Activated naive CD4-positive, alpha-beta T cell treated with Interleukin-2 at 50 U/mL for 16 hours (primary cell): ENCODE measurements at places on chromosomes 16 and 17.

GRCh38 chr16:8867932-8868415, 832 bp downstream of the CARHSP1 start:
- DNase-seq, result peak; percentile 58

- DNase-seq, result no peak
These were observed 418.7 kb downstream of the GRIN2A start for GRCh38 chr16:9763505-9763904.

GRCh38 chr17:20008242-20009051, 712 bp upstream of the SPECC1 start:
- DNase-seq, result no peak

DNA sequence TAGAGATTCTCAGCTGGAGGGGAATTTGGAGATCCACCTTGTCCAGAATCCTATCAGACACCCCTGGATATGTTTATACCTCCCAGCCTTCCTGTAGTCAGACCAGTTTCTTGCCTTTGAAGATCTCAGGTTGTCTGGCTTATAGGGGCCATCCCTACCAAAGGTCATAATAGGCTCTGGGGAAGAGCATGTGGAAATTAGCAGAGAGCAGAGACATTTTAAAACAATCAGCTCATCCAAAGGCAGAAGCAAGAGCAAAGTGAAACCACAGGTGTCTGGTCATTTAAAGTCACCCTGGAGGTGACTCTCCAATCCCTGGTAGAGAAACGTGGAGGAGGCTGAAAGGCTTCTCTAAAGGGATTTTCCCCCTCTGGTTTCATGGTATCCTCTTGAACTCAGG, 299.3 kb upstream of the EEF2KMT start:
- no peak for DNase-seq

DNA sequence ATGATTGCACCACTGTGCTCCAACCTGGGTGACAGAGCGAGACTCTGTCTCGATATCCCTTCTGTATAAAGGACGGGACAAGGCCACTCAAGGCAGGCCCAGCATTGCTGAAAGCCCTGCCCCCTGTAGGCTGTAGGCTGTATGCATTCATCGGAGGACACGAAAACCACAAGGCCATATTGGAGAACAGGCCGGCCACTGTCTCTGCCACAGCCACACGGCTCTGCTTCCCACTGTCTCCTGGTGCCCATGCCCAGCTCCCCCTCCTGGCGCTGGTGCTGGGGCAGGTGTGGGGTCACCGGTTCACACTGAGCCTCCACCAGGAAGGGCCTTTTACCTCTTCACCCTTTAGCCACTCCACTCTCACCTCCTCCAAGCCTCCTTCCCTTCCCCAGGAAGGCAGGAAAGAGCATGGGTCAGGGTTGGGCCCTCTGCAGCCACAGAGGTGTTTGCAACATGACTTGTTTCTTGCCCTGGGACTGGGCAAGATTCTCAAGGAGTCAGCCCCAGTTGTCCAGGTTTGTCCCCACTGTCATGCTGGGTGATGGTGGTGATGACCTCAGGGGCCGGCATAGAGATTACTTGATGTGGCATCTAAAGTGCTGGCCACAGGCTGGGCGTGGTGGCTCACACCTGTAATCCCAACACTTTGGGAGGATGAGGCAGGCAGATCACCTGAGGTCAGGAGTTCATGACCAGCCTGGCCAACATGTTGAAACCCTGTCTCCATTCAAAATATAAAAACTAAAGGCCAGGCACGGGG, 5.3 kb upstream of the NTN3 start:
- no peak for DNase-seq

DNA sequence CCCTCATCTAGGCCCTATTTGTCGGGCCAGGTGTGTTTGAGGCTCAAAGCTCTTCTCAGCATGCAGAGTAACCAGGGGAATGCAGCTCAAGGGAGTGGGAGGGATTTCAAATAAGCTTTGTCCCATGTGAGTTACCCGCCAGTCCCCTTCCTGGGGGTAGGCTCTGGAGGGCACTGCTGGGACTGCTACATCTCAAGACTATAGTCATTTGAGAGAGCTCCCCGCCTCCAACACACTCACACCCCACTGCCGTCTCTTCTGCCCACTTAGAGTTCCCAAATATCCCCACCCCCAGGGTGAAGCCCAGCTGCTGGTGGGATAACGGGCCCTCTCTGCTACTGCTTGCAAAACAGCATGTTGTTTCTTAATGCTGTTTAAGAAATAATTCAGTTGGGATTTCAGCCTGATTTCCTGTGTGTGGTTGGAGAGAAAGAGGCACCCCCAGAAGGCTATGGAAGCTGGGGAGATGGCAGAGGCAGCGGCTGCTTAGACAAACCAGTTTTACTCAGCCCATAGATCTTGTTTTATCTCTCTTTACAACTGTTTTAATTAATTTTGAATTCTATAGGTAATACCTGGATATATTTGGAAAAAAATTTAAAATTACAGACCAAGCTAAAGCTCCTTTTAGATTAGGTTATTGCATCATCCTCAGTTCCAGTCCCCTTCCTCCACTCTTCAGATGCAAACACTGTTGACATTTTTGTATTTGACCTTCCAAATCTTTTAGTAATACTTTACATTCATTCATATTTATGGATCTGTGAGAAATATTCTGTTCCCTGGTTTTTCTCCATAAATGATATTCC, 4.1 kb upstream of the MPO start:
- no peak for DNase-seq

DNA sequence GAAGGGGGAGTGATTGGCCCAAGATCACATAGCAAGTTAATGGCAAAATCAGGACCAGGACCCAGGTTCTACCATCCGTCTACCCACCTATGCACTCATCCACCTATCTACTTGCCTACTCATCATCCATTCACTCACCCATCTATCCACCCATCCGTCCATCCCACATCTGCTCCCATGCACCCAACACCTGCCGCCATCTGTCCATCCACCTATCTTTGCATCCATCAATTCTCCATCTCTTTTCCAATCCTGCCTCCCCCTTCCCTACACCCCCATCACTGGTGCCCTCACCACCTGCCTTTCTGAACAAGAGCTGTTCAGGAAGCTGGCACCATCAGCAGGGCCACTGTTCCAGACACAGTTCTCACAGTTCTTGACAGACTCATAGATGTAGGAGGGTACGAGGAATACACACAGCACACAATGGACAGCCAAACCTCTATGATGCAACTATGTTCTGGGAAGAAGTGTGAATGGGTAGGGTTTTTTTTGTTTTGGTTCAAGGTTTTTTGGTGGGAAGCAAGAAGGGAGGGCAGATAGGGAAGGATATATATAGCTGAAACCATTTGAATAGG, 4.5 kb downstream of the SAMD14 start:
- no peak for DNase-seq

GRCh38 chr17:8001976-8002720, at the start of gene GUCY2D:
TSS of gene GUCY2D (plus strand) at chr17:8002615. CDS start at chr17:8003048, 433 bp downstream.
- no peak for DNase-seq

DNA sequence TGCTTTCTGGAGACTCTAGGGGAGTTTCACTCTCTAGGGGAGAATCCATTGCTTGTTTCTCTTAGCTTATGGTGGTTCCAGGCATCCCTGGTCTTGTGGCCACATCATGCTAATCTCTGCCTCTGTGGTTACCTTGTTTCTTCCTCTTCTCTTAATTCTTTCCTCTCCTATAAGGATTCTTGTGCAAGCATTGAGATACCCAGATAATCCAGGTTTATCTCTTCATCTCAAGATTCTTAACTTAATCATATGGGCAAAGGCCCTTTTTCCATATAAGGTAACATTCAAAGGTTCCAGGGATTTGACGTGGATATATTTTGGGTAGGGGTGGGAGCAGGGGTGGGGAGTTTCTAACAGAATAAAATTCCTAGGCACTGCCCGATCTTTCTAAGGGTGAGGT, 32.6 kb downstream of the FAM20A start:
- no peak for DNase-seq

DNA sequence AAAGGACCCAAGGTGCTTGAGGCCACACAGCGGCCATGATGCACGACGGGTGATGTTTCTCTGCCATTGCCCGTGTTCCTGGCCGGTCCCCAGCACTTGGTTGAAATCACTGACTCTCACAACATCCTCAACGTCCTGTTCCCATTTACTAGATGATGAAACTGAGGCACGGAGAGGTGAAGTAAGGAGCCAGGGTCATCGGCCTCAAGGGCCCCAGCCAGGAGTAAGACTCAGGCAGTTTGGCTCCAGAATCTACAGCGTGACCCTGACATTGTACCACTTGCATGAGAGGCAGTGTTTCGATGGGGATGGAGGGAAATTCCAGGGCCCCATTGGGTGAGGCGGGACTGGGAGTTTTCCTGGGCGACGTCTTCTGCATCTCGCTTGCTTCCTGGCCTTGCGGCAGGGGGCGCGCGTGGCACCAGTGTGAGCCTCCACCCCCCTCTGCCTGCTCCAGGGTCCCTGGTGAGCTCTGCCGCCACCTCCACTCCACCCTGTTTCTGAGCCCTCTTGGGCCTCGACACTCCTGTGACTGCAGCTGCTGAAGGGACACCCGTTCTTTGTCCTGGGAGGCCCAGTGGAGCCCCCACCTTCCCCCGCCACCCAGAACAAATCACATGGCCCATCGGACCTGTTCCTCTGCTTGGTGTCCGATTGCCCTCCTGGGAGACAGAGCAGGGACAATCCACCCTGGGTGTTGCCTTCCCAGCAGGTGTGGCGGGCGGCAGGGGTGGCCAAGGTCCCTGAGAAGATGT, 133.0 kb upstream of the GSE1 start:
- peak; percentile 5 for DNase-seq

DNA sequence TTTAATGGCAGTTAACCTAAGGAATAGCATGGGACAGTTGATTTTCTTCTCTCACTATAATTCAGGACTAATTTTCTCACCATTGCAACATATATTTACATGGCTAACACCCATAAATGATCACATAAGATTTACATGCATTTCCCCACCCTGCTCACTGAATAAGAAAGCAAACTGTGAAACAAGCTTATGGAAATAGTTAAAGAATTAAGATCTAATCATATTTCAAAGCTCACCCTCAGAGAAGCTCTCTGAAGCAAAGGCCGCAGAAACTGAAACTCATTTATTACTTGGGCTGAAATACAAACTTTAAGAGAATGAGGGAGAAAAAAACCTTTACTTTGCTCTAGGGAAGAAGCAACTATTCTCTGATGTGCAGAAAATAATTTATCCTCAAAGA, 218.7 kb upstream of the AXIN2 start:
- no peak for DNase-seq

GRCh38 chr17:27564463-27564862, 66.5 kb upstream of the LGALS9 start:
- no peak for DNase-seq

- DNase-seq, result peak; percentile 13
These were observed 66.1 kb downstream of the AXIN2 start for GRCh38 chr17:65495122-65496055.

DNA sequence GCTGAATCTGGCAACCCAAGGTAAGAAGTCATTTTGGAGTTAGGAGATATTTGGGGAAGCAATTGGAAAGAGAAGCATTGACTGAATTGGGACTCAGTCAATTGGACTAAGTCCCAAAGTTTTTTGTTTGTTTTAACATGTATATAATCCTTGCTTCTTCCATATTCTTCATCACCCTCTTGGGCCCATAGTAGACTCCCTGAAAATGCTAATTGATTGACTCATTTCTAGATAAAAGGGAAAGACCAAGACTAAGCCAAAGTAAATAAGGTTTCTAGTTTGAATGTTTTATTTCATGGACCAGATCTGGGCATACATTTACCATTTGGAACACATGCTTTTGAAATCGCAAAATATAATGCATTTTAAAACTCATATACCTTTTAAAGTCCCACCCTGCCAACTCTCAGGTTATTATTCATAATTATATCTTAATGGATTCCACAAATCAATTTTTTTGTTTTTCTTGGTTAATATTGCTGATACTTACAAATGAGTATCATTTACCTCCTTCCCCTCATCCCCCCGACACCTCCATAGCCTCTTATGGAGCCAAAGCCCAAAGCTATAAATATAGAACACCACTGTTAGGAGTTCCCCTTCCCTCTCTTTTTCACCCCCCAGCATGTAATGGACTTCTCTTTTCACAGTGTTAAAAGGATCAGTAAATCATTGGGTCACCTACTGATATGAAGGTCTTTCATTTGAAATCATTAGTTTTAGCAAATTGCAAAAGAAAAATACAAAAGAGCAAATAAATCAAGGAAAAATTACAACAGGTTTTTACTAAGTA, 674.0 kb upstream of the SOX9 start:
- no peak for DNase-seq

DNA sequence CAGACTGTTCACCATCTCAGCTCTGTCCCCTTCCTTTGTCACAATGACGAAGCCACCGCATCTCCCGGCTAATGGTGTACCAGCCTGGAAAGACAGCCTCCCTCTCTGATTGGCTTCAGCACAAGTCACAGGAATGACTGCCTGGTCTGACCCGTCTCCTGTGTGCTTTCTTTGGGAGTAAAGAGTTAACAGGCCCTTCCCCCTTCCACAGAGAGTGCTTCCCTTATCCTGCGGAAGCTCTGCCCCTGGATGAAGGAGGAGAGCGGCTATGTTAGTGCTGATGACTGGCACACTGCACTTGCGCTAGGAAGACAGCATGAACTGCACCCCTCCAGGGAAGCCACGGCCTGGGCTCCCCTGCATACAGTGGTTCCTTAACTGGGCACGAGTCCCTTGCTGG, 11.3 kb downstream of the USB1 start:
- no peak for DNase-seq

DNA sequence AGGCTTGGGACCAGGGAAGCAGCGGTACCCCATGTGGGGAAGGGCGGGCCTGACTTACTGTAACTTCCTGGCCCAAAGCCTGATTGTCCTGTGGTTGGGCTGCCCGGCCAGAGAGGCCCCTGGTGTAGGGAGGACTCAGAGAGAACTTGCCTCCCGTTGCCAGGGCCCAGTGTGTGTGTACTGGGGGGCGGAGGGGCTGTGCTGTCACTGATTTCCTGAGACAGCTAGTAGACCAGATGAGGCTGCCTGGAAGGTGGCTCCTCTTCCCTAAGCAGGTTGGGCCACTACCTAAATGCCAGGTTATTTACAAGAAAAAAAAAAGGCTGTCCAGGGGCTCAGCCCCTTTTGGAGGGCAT, 16.7 kb downstream of the SOCS3 start:
- peak; percentile 23 for DNase-seq

- peak; percentile 56 for DNase-seq
These were observed 40.9 kb downstream of the TMEM235 start for GRCh38 chr17:78272181-78272913.

DNA sequence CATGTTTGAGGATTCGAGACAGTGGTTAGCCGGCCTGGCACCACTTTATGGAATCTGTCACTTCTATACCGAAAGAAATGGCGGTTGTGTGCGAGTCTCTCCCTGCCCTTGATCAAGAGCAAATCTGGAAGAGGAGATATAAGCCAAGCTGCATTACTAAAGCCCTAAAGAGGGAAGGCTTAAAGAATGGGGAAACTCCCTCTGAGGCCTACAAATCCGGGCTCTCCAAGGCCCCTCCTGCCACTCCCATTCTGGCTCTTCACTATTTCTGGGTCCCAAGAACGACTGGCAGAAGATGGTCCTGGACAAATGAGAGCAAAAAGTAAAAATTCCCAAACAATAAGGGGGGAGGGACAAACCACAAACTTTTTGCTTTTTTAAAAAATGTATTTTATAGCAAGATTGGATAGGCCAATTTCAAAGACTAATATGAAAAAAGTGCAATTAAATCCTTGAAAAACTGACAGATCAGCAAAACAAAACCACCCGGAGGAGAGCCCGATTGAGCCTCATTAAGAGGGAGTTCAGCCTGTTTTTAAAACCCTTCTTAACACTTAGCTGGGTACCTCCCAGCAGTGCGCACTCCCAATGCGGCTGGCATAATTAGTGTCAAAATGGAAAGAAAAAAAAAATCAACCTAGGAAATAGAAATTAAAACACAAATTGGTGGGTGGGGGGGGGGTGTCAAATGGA, 193.5 kb downstream of the ZFHX3 start:
- DNase-seq, result no peak
